ENCODE measurements at places on chromosomes 11 and 22.

DNA sequence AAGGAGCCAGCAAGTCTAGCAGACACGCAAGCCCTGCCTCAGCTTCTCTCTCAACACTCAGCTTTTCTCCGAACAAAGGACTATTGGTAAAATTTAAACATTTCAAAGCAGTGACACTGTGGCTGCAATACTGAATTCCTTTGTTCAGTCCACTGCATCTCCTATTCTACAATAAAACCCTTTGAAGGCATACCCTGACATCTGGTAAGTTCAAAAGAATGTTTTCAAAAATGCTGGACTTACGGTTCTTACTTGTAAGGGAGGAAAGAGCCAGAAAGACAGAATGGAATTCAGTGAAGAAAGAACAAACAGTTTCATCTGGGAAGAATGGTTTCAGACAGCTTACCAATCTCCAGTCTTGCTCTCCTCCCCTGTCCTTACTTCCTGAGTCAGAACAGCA lies 12.7 kb upstream of the OR8K1 start:
- DNase-seq: no peak

DNA sequence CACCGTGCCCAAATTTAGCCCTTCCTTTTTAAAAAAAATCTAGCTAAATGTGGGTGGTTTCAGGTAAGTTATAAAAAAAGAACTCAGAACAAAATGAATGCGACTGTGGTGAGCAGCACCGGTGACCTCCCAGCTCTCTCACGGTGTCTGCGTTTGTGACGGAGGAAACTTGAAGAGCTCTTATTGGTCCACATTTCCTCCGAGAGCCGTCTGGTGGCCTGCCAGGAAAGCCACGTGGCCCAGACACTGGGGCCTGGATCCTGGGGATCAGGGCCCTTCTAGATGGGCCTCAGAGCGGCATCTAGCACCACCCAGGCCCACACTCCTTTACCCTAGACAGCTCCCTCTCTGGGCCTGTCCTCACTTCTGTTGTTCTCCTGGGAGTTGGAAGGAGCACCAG lies 39.5 kb downstream of the B3GAT1 start:
- DNase-seq: no peak

GRCh38 chr11:69157822-69158231 lies 2.1 kb downstream of the SMIM38 start:
- no peak for DNase-seq

DNA sequence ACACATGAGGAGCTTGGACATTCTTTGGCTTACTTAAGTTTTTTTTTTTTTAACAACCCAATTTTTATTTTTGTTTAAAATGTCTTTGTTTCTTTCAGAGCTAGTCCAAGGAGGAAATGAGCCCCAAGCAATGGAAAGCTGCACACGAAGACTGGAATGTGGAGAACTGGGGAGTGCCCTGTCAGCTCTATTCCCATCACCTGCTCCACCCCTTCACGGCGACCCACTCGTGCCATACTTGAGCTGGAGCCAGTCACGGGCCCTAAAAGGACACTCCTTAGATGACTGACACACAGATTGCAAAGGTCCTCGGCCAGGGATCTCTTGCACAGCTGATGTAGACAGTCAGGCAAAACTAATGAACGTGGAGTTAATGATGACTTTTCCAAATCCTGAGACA lies 10.6 kb upstream of the SLC25A18 start:
- no peak for DNase-seq

GRCh38 chr11:32333320-32333991 lies 101.9 kb downstream of the WT1 start:
- DNase-seq: peak; percentile 48

GRCh38 chr11:3950996-3951660 lies 95.7 kb downstream of the STIM1 start:
- no peak for DNase-seq
